A549 treated with CpdA at 1 μM for 4 hours (cell line): ENCODE measurements at places on chromosomes 7 and 10. TPM values are rescaled to one million over a fixed set of nuclear protein-coding genes. Genes with fewer than 3 reads are reported as not detected.

NPC1L1 gene
- total RNA-seq: 0.05 to 0.13 TPM (median 0.06 TPM) in 4 of 5 replicates, not detected in the other

CD36 gene
- 0.13 to 0.22 TPM in 2 of 5 replicates, not detected in the others for total RNA-seq

WBP1L gene
- 23.5 to 29.3 TPM (median 26.6 TPM) in 5 replicates for total RNA-seq

VAX1 gene
- 1.1 to 1.5 TPM (median 1.4 TPM) in 5 replicates for total RNA-seq

FEZF1 gene
- total RNA-seq: not detected in 5 replicates

NSMCE4A gene
- total RNA-seq: 56.9 to 65.2 TPM (median 62.7 TPM) in 5 replicates
